ENCODE measurements at places on chromosomes 2 and 18. TPM values are rescaled to one million over a fixed set of nuclear protein-coding genes. Genes with fewer than 3 reads are reported as not detected.

- no peaks in the 10 kb centered on the region for H3K27me3 ChIP-seq
- no peaks in the 10 kb centered on the region for H3K36me3 ChIP-seq
- no peaks in the 10 kb centered on the region for H3K4me1 ChIP-seq
Measured at GRCh38 chr2:208090420-208090819, 33.9 kb downstream of the CRYGD start.

The ATP8B1 gene
- total RNA-seq: not detected

The LIMS3 gene
- total RNA-seq: 1.7 TPM

- H3K36me3 ChIP-seq: no peaks in the 10 kb centered on the region
- H3K27me3 ChIP-seq: no peaks in the 10 kb centered on the region
- H3K4me1 ChIP-seq: no peaks in the 10 kb centered on the region
Measured at GRCh38 chr2:235444101-235444597, 49.7 kb upstream of the AGAP1 start.

DNA sequence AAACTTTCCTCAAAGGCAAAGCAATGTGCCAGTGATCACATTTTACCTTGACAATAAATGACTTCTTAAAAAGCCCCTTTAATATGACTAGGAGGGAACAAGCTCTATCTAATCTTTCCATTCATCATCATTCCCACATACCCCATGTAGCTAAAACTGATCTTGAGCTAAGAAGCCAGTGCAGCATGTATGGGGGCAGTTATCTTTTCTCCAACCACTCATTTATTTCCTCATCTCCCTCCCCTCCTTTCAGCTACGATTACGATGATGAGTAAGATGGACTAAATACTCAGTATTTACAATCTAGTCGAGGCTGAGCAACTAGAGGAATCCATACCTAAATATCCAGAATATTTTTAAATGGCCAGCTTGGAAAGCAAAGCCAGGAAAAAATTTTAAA is 35.5 kb downstream of the PNO1 start:
- no peak overlapping the region for H3K27ac ChIP-seq
- DNase-seq: no peak
- no peaks in the 10 kb centered on the region for H3K27me3 ChIP-seq
- H3K4me1 ChIP-seq: peaks cover 26% of the 10 kb centered on the region

The UGT1A5 gene
- not detected for total RNA-seq
